Neural progenitor cell (in vitro differentiated cells): ENCODE measurements at places on chromosomes 1 and 21. TPM values are rescaled to one million over a fixed set of nuclear protein-coding genes. Genes with fewer than 3 reads are reported as not detected.

Gene KIF21B
- total RNA-seq, result 6.4 and 15.6 TPM in 2 replicates

Gene LCA5L
- 2.6 and 4.7 TPM in 2 replicates for total RNA-seq

DNA sequence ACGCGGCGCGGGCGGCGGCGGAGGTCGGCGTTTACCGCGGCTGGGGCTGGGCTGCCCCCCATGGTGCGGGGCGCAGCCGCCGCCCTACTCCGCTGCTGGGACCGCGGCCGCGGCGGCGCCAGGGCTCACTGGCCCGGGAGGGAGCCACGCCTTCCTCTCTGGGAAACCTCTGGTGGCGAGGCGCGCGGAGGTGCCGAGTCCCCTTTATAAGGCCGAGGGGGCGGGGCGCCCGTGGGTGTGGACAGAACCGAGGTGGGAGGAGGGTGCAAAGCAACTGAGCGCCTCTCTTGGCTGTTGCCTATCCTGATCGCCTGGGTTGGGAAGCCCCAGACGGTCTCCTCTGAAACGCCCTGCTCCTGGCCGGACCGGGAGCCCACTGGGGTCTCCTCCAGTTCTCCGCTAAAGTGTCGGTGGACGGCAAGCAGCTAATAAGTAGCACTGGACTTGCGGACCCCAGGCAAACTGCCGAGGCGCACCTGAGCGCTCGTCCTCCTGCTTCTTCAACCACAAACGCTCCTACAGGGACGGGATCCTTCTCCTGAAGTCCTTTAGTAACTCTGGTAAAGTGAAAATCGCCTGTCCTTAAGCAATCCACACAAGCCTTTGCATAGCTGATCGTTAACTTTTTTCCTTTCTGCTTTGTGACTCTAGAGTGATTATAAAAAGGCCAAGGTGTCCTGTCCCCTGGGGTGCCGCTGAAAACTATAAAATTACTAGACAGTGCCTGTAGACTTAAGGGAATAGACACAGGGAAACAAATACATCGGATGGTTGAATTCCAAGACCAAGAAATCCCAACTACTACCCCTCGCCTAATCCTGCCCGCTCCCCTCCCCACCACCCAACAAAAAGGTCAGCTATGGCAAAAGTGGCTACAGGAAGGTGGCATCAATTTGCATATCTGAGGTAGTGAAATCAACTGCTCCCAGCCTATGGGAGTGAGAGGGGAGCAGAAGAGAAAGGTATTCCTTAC lies at the start of gene PTGER3:
Gene PTGER3, minus strand, starts transcription at position 182 of the 973 bp plus-strand sequence. CDS start 239 bp downstream, outside the sequence.
- H3K4me3 ChIP-seq, result peak within 1 kb of the TSS; percentile 59
- peaks cover 45% of the 10 kb centered on the region for H3K27me3 ChIP-seq
- H3K27ac ChIP-seq, result no peak within 1 kb of the TSS
- H3K36me3 ChIP-seq, result no peaks in the 10 kb centered on the region

GRCh38 chr1:7388488-7389185 lies 382.5 kb upstream of the VAMP3 start:
- H3K27ac ChIP-seq, result no peak overlapping the region
- H3K4me3 ChIP-seq, result no peak overlapping the region
- no peak for DNase-seq

GRCh38 chr1:1040004-1040991 lies 20.4 kb downstream of the AGRN start:
- H3K4me1 ChIP-seq, result peaks cover 14% of the 10 kb centered on the region
- no peak overlapping the region for H3K27ac ChIP-seq
- peak; percentile 96 for DNase-seq
- peaks cover 28% of the 10 kb centered on the region for H3K27me3 ChIP-seq
- H3K4me3 ChIP-seq, result peak overlapping the region; percentile 52

Gene TFF3
- total RNA-seq, result 0.12 TPM in 1 of 2 replicates, not detected in the other

DNA sequence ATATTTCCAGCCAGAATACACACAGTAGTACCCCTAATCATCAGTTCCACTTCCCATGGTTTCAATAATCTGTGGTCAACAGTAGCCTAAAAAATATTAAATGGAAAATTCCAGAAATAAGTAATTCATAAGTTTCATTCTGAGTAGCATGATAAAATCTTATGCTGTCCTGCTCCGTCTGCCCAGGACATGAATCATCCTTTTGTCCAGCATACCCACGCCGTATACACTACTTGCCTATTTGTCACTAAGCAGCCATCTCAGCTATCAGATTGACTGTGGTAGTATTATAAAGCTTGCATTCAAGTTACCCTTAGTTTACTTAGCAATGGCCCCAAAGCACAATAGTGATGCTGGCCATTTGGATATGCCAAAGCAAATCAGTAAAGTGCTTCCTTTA lies 118.7 kb downstream of the SLC5A9 start:
- no peak overlapping the region for H3K27ac ChIP-seq
- DNase-seq, result no peak
- H3K36me3 ChIP-seq, result peaks cover 3% of the 10 kb centered on the region
- no peak overlapping the region for H3K4me3 ChIP-seq
- H3K27me3 ChIP-seq, result no peaks in the 10 kb centered on the region
- H3K4me1 ChIP-seq, result no peaks in the 10 kb centered on the region

Gene TEX38
- not detected in 2 replicates for total RNA-seq
